ENCODE measurements at places on chromosomes 11 and 22.

GRCh38 chr22:20955548-20955947, 11.5 kb upstream of the AIFM3 start:
- DNase-seq = no peak

- DNase-seq = no peak
These were observed 30.7 kb downstream of the EHF start for GRCh38 chr11:34651551-34651950.

- no peak for DNase-seq
These were observed 107.3 kb downstream of the FCHSD2 start for GRCh38 chr11:73034777-73035176.

DNA sequence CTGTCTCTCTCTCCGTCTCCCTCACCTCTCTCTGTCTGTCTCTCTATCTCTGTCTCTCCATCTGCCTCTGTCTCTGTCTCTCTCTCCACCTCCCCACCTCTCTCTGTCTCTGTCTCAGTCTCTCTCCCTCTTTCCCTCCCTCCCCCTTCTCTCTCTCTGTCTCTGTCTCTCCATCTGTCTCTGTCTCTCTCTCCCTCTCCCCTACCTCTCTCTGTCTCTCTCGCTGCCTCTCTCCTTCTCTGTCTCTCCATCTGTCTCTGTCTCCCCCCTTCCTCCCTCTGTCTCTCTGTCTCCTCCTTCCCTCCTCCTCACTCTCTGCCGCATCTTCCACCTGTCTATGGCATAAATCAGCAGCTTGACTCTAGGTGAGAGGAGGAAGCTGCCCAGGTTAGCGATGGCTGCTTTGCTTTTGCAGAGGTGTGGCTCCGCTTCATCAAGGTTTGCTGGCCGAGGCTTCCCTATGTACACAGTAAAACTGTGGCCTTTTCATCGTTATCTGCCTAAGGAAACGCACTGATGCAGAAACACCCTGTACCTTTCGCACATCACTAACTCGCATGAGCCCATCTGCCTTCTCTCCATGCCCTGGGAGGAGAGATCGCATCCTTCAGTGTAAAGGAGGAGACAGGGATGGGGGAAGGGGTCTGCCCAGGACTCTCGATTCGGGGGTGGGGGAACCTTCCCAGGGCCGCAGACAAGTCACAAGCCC, 44.5 kb downstream of the ANO1 start:
- DNase-seq = no peak

- DNase-seq = no peak
These were observed 775.6 kb upstream of the CCDC90B start for GRCh38 chr11:84061726-84062125.

DNA sequence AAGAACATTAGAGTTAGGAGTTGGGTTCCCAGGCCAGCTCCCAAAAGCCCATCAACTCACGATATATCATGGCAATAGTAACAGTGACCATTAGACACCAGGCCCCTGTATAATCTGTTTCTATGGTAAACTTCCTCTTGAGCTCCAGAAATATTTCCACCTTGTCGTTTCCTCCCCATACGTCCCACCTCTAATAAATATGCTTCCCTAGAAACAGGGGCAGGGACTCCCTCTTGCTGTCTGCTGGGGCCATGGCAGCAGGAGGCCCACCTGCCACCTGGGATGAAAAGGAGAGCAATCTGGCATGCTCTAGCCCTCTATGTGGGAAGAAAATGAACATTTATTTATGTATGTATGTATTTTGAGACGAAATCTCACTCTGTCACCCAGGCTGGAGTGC, 32.2 kb upstream of the AMOTL1 start:
- no peak for DNase-seq

GRCh38 chr11:9208726-9209501, 56.2 kb downstream of the DENND5A start:
- DNase-seq = no peak

DNA sequence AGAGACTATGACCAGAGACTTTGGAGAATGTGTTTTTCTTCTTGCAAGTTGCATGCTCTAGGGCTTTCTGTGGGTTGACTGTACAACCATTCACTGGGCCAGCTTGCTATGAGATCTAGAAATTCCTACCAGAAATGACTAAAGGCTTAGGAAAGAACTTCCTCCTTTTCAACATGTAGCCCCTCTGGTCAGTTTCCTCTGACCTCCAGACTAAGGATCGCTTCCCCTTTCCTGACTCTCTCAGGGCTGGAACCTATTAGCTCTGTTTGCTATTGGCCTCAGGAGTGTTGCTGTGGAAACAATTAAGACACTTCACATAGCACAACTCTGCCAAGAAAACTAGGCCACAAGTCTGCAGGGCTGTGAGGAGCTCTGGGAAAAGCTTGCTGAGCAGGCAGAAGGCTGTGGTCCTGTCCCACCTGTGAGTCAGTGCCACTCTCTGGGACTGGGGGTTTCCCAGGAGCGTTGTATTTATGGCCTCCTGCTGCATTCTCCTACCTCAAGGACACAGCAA, 10.7 kb downstream of the CRY2 start:
- no peak for DNase-seq

DNA sequence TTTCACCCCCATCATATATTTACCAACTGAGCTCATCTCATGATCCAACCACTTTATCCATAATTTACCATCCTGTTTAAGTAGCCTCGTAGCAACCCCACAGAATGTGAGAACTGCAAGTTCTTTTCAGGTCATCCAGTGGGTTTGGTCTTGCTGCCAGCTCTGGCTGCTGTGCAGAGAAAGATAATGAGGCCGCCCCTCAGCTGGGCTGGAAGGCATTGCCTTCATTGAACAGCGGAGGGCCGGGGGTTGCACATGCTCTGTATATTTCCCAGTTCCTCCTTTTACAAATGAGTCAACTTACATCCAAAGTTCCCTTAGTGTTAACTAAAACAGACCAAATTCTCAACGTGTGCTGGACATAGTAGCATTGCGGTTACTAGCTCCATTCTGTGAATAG, 96.7 kb downstream of the SYN3 start:
- no peak for DNase-seq

- DNase-seq = no peak
These were observed 60.9 kb upstream of the EED start for GRCh38 chr11:86183694-86184093.

DNA sequence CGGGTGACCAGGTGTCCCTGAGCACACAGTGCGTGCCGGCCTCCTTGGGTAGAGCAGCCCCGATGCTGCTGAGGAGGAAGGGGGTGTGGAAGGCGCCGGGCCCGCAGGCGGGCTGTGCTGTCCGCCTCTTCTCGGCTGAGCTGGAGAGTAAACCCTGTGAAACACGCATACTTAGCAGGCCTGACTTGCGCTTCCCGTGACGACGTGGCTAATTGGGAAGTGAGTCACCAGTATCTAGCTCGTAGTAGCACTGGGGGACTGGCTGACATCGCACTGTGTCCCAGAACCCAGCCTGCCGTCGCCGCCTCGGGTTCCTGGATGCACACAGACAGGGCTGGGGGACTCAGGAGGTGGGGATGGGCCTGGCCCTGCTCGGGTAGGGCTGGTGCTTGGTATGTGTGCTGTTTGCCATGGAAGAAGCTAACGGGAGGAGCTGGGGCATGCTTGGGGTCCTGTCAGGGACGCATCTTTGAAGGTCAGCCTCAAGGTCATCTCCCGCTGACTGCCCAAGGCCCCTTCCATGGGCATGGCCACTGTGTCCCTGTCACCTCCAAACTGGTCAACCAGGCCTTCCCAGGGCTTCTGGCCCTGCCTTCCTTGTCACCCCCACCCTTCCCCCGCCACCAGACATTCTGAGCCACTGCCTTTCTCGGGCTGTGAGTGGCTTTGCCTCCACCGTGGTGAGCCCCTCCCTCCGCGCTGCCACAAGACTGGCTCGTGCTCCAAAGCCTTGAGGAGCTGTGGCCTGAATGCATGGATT, 1327.0 kb downstream of the BRD1 start:
- no peak for DNase-seq

DNA sequence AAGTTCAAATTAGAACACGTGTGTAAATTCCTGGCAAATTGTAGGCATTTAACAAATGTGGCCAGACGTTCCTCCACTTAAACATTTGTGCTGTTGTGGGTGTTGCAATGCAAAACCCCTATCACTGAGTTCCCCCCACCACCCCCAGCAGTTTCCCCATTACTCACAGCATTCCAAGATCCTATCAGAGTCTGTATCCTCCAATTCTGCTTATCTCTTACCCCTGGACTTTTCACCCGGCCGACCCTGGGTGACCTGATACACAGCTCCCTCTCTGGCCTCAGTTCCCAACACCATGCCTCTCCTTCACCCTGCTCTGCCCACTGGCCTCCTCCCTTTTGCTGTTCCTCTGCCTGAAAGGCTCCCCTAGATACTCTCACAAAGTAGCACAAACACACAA, 31.4 kb upstream of the AQP11 start:
- DNase-seq = no peak

GRCh38 chr11:76793391-76794291, 10.5 kb downstream of the TSKU start:
- no peak for DNase-seq

GRCh38 chr11:118397448-118397847, 4.0 kb upstream of the ATP5MG start:
- no peak for DNase-seq

DNA sequence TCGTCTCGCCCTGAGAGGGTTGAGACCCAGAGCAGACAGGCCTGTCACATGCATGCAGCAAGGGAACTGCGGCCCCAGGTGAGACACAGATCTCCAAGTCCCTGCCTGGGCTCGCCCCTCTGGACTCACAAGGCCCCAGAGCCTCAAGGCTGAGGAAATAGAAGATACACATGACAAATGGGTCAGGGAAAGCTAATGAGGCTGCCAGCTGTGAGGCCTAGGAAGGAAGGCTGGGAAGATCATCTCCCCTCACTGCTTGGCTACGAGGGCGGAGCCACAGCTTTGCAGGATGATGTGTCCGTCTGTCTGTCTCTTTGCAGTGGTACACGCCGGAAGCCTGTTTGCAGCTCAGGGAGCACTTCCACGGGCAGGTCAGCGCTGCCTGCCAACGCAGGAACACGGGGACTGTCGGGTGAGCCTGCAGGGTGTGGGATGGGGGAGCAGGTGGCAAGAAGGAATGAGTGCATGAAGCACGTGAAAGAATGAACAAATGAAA, 4.5 kb downstream of the RAB36 start:
- no peak for DNase-seq

DNA sequence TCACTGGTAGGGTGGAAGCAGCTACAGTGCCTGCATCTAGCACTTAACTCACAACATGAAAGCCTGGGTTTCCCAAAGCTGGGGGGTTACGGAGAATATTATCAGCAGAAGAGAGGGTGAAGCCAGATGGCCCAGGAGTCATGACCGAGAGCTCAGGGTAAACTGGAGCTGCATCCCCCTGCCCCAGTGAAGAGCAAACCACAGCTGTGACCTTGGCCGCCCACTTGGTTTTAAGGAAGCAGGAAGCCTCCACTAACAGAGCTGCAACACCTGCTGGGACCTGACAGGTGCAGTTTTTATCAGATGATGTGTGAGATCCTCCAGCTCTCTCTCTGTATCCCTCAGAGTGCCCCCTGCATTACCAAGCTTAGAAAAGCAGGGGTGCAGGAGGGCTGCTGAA, 20.9 kb downstream of the TCP11L1 start:
- DNase-seq = no peak

- DNase-seq = no peak
These were observed 240.3 kb downstream of the BRD1 start for GRCh38 chr22:49587421-49587820.

DNA sequence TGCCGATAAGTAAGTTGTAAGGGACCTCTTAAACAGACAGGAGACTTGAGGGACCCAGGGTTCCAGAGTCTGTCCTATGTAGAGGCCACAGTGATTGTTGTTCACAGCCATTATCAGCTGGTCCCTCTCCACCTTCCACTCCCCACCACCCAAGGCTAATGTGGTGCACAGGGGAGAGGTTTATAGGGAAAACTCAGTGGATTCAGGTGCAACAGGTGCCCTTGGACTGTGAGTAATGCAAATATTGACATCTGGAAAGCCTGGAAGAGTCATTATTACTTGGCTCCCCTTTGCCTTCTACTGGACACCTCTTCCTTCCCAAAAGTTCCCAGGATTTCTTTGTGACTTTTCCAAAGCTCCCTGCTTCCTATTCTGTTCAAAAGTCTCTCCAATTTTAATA, 441.1 kb upstream of the CCDC90B start:
- DNase-seq = no peak

DNA sequence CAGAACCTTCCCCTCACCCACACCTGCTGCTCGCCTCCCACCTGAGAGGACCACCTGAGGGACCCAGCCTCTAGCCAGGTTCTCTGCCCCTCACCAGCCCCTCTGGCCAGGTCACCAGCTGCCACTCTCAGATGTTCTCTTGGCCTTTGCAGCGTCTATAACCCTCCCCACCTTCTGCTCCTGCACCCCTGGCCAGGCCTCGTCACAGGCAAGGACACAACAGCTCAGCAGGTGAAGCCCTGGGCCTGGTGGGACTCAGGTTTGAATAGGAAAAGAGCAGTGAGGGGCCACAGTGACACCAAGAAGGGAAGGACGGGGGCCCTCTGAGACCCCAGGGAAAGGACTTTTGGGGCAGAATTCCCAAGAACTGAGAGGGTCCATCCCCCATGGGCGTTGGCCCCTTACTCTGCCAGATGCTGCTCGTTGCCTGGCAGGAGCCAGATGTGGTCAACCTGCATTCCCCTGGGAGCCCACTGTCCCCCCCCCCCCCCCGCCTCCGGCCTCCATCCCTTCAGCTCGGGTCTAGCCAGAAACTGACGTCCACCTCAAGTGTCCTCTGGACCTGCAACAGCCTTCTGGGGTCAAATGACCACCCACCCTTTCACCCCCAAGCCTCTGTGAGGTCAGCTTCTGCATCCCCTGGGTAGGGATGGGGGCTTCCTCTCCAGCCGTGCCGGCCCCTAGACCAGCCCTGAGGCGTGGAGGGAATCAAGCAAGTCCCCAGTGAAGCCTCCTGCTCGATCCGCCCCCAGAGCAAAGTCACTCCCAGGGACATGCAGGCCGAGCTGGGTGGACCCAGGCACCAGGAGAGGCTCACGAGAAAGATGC, 28.7 kb downstream of the SBF1 start:
- no peak for DNase-seq

- no peak for DNase-seq
These were observed 66.4 kb downstream of the CTTN start for GRCh38 chr11:70464509-70465361.

- no peak for DNase-seq
These were observed 12.2 kb upstream of the ANKK1 start for GRCh38 chr11:113375402-113375801.

DNA sequence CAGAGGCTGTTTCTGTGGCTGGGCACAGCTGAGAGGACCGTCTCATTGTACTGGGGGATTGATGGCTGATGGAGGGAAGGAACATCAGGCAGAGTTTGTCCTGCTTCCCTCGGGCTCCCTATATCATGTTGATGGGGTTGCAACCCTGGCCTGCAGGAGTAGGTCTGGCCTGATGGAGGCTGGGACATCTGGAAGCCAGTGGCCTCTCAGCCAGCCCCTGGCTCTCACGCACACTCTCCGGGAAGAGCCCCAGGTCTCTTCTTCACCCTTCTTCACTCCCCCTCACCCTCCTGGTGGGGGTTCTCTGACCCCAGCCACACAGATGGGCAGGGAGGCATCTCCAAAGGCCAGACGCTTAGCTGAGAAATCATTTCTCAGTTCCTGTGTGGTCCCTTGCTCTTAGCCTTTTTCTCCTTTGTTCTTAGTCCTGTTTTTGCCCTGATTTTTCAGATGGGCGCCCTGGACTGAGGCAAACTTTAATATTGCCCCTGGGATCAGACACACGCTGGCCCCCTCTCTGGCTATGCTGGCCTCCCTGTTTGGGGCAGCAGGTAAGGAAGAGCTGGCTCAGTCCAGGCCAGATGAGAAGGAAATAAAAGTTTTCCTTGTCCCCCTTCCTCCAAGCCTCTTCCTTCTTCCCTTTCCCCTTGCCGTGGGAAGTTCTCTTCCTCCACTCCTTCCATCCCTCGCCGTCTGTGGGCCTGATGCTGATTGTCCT, 13.9 kb upstream of the ANO1 start:
- DNase-seq = no peak

Measured in tibial artery (tissue), 4 donors.